ENCODE measurements at places on chromosomes 1 and 21. TPM values are rescaled to one million over a fixed set of nuclear protein-coding genes. Genes with fewer than 3 reads are reported as not detected.

CFAP141 gene
- not detected for total RNA-seq

ZNF670 gene
- 0.49 TPM for total RNA-seq

ZSWIM5 gene
- total RNA-seq, result 0.81 TPM

GRCh38 chr1:198929961-198930599, 291.2 kb downstream of the PTPRC start:
- H3K4me3 ChIP-seq, result peak overlapping the region; percentile 36
- H3K4me1 ChIP-seq, result peaks cover 5% of the 10 kb centered on the region
- H3K27me3 ChIP-seq, result no peaks in the 10 kb centered on the region
- DNase-seq, result no peak

GRCh38 chr1:218424502-218424901, 79.4 kb downstream of the TGFB2 start:
- no peak overlapping the region for H3K4me3 ChIP-seq
- H3K36me3 ChIP-seq, result no peaks in the 10 kb centered on the region
- H3K4me1 ChIP-seq, result peaks cover 25% of the 10 kb centered on the region
- no peaks in the 10 kb centered on the region for H3K27me3 ChIP-seq

DNA sequence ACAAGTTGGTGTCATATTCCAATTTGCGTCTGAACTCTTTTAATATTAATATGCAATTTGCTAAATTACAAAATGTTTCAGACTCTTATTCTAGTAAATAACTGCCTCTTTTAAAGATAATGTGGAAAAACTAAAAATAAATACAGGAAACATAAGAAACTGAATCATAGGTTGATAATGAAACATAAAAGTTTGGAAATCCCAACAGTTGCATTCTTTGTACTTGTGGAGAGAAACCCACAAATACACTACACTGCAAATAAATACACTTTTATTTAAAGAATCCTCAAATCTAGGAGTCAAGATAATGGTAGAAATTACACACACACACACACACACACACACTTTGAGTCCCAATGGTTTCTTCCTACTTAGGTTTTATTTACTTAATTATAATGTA, 5.2 kb downstream of the BRINP3 start:
- no peak overlapping the region for H3K4me3 ChIP-seq
- H3K36me3 ChIP-seq, result no peaks in the 10 kb centered on the region
- H3K27me3 ChIP-seq, result peaks cover 20% of the 10 kb centered on the region
- DNase-seq, result no peak
- no peaks in the 10 kb centered on the region for H3K4me1 ChIP-seq

- H3K27me3 ChIP-seq, result no peaks in the 10 kb centered on the region
- H3K27ac ChIP-seq, result no peak overlapping the region
- H3K36me3 ChIP-seq, result no peaks in the 10 kb centered on the region
These were observed 28.3 kb downstream of the VANGL2 start for GRCh38 chr1:160428655-160429054.

TINAGL1 gene
- 50.3 TPM for total RNA-seq

PCBP3 gene
- 0.13 TPM for total RNA-seq

DNA sequence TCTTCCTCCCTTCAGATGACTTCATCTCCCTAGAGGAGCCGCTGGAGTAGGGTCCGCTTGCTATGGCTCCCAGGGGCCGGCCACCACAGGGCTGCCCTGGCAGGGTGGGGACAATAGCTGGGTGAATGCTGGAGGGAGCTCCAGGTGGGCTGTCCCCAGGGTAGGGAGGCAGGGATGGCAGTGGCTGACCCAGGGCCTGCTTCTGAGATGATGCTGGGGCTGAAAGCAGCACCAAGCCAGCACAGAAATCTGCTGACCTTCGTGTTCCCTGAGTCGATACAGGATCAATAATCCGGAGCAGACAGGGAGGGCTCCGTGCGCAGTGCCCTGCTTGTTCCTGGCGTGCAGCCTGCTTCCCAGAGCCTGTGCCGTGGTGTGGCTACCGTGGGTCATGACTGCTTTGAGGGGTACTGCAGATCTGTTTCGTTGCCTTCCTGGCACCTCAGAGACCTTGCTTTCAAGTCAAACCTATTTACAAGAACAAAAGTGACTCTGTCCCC, 34.0 kb downstream of the TFF3 start:
- H3K36me3 ChIP-seq, result no peaks in the 10 kb centered on the region
- no peak overlapping the region for H3K4me3 ChIP-seq
- no peak overlapping the region for H3K27ac ChIP-seq

DNA sequence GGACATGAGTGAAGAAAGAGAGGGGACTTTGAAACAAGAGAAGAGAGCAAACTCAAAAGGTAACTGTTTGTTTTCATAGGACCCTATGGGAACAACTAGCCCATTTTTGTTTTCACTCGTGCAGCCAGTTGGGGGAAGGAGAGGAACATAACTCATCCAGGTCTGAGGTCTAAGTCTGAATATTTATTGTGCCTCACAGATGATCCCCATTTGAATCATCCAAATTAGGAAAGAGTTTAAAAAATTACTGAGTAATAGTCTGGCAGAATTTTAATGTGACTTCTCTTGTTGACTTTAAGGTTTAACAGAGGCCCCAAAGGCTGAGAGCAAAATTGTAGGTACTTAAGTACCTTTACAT, 10.4 kb upstream of the TSPAN2 start:
- peak overlapping the region; percentile 39 for H3K4me3 ChIP-seq
- H3K36me3 ChIP-seq, result no peaks in the 10 kb centered on the region
- H3K27ac ChIP-seq, result no peak overlapping the region
- DNase-seq, result no peak

F13B gene
- total RNA-seq, result not detected

DNA sequence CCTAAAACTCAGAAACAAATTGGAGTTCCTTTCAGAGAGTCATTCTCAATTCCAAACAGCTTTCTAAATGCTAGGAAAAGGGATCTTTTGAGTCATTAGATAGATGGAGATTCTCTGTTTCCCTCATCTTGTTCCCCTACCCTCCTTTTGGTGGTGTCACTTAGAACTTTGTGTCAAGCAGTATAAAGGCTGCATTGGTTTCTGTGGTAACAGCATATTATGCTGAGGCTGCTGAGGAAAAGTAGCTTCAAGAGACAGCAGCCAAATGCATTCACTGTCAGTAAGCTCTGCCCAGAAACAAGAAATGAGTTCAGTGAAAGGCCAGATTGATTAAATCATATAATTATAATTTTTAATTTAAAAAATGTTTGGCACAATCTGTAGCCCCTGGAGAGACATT, 144.1 kb downstream of the LRRC40 start:
- no peak for DNase-seq

FNDC10 gene
- 1.3 TPM for total RNA-seq

GRCh38 chr1:238252033-238252802, 361.5 kb upstream of the ZP4 start:
- no peaks in the 10 kb centered on the region for H3K36me3 ChIP-seq
- no peaks in the 10 kb centered on the region for H3K4me1 ChIP-seq
- H3K27me3 ChIP-seq, result no peaks in the 10 kb centered on the region
- H3K4me3 ChIP-seq, result no peak overlapping the region

- H3K4me3 ChIP-seq, result no peak overlapping the region
- no peaks in the 10 kb centered on the region for H3K27me3 ChIP-seq
- H3K27ac ChIP-seq, result no peak overlapping the region
- H3K36me3 ChIP-seq, result no peaks in the 10 kb centered on the region
These were observed 41.4 kb upstream of the ACOT11 start for GRCh38 chr1:54506594-54506993.

- no peak overlapping the region for H3K4me3 ChIP-seq
- no peaks in the 10 kb centered on the region for H3K36me3 ChIP-seq
- H3K4me1 ChIP-seq, result no peaks in the 10 kb centered on the region
- no peaks in the 10 kb centered on the region for H3K27me3 ChIP-seq
These were observed 391.9 kb downstream of the PTPRU start for GRCh38 chr1:29628190-29628589.

ZNF496 gene
- total RNA-seq, result 47.4 TPM

- H3K4me3 ChIP-seq, result no peak overlapping the region
- H3K27me3 ChIP-seq, result no peaks in the 10 kb centered on the region
- H3K4me1 ChIP-seq, result peaks cover 6% of the 10 kb centered on the region
- no peak for DNase-seq
- no peaks in the 10 kb centered on the region for H3K36me3 ChIP-seq
These were observed 2.3 kb upstream of the CCSAP start for GRCh38 chr1:229344937-229345684.

GOLT1A gene
- total RNA-seq, result 1.3 TPM

KRTAP13-2 gene
- total RNA-seq, result not detected

DNA sequence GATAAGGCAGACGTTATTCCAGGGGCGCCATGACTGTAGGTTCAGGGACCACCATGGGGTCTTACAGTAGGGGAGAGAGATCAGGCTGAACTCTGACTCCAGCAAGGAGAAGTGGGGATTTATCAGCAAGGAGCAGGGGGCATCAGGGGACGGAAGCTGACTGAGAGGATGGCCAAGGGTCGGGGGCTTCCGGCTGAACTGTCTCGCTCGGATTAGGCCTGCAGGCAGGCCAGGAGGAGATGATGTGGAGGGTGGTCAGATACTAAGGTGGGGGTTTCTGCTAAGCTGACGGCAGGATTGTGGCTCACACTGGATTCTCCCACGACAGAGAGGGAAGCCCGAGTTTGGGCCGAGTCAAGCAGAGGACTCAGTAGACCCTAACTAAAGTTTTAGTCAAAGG, 186.9 kb upstream of the VAMP3 start:
- H3K4me1 ChIP-seq, result no peaks in the 10 kb centered on the region
- DNase-seq, result no peak
- H3K36me3 ChIP-seq, result no peaks in the 10 kb centered on the region
- no peak overlapping the region for H3K27ac ChIP-seq

S100A7 gene
- not detected for total RNA-seq

SYPL2 gene
- 15.7 TPM for total RNA-seq

DMBX1 gene
- not detected for total RNA-seq

GRCh38 chr1:235017719-235018118, 110.9 kb downstream of the TOMM20 start:
- peaks cover 4% of the 10 kb centered on the region for H3K4me1 ChIP-seq
- H3K4me3 ChIP-seq, result no peak overlapping the region
- H3K27me3 ChIP-seq, result no peaks in the 10 kb centered on the region
- no peak overlapping the region for H3K27ac ChIP-seq
- no peaks in the 10 kb centered on the region for H3K36me3 ChIP-seq

DNA sequence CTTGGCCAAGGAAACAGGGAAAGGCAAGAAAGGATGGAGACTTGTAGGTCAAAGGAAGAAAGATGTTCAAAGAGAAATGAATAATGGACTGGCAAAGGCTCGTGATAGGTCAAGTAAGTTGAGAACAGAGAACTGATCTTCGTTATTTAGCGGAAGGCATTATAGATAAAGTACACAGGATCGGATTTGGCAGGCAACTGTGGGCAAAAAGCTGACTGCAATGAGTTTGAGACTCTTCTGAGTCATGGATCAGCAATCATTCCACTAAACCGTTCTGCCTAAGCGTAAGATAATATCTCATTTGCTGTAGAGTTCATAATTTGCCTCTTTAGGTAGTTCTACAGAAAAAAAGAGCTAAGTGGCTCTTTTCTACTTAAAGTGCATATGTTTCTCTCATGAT, 34.1 kb downstream of the KRTAP21-3 start:
- H3K36me3 ChIP-seq, result no peaks in the 10 kb centered on the region
- no peak for DNase-seq
- H3K27ac ChIP-seq, result no peak overlapping the region
- no peaks in the 10 kb centered on the region for H3K4me1 ChIP-seq
- no peak overlapping the region for H3K4me3 ChIP-seq
- H3K27me3 ChIP-seq, result no peaks in the 10 kb centered on the region

GPR25 gene
- total RNA-seq, result not detected

- H3K27me3 ChIP-seq, result no peaks in the 10 kb centered on the region
- no peak overlapping the region for H3K4me3 ChIP-seq
- no peaks in the 10 kb centered on the region for H3K36me3 ChIP-seq
- peaks cover 17% of the 10 kb centered on the region for H3K4me1 ChIP-seq
- DNase-seq, result no peak
- H3K27ac ChIP-seq, result no peak overlapping the region
These were observed 185.0 kb downstream of the TGFBR3 start for GRCh38 chr1:91700771-91701471.

TRIM45 gene
- 9.4 TPM for total RNA-seq

- H3K4me1 ChIP-seq, result peaks cover 21% of the 10 kb centered on the region
- no peaks in the 10 kb centered on the region for H3K36me3 ChIP-seq
- H3K27ac ChIP-seq, result no peak overlapping the region
- no peak overlapping the region for H3K4me3 ChIP-seq
- DNase-seq, result no peak
These were observed 3.2 kb upstream of the SRRM1 start for GRCh38 chr1:24639881-24640280.

DNA sequence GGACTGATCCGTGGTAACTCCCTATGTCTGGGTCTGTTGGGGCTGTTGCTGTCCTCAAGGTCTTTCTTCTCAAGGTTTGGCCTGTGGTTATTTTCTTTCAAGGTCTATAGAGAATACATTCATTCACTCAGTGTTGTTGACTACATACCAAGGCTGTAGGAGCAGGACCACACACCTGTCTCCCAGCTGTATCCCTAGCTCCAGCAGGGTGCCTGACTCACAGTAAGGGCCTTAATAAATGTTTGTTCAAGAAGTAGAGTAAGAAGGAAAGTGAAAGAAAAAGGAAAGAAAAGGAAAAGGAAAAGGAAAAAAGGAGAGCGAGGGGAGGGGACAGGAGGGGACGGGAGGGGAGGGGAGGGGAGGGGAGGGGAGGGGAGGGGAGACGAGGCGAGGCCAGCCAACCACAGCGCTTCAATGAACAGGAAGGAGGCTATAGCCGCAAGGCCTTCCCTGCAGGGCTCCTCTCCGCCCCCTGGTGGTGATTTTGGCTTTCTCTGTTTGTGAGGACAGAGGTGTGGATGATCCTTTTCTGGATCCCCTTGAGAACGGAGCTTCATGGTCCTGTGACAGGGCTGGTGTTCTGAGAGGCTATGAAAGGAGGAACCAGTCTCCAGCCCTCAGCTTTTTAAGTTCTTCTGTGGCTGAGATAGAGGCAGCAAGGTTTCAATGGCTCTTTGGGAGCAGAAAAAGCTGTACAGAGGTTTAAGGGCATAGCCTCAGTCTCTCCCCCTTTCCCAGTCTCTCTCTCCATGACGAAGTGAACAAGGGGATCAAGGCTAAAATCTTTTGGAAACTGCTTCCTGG, 30.6 kb upstream of the LCE5A start:
- no peaks in the 10 kb centered on the region for H3K4me1 ChIP-seq
- no peak overlapping the region for H3K4me3 ChIP-seq
- no peaks in the 10 kb centered on the region for H3K27me3 ChIP-seq
- DNase-seq, result no peak

PEAR1 gene
- 4.3 TPM for total RNA-seq

DNA sequence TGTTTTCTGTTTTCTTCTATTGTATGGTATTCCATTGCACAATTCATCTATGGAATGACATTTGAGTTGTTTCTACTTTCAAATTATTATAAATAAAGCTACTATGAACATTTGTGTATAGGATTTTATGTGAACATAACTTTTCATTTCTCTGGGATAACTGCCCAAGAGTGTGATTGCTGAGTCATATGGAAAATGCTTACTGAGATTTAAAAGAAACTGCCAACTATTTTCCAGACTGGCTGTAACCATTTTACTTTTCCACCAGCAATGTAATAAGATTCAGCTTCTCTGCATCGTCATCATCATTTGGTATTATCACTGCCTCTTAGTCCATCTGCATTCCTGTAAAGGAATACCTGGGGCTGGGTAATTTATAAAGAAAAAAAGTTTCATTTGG, 779.6 kb upstream of the PRMT6 start:
- H3K27ac ChIP-seq, result no peak overlapping the region
- H3K36me3 ChIP-seq, result no peaks in the 10 kb centered on the region
- no peak overlapping the region for H3K4me3 ChIP-seq
- no peaks in the 10 kb centered on the region for H3K27me3 ChIP-seq
